ENCODE measurements at places on chromosomes 11 and 22.

GRCh38 chr11:112525844-112526590 is 265.4 kb upstream of the PLET1 start:
- DNase-seq: peak; percentile 9

- no peak for DNase-seq
Measured at GRCh38 chr11:93225662-93226061, 27.9 kb upstream of the SLC36A4 start.

- no peak for DNase-seq
Measured at GRCh38 chr11:130728185-130729180, 187.8 kb downstream of the SNX19 start.

- DNase-seq: no peak
Measured at GRCh38 chr22:17258788-17259148, 39.5 kb upstream of the ADA2 start.

GRCh38 chr22:26646158-26646557 is 11.2 kb upstream of the MIAT start:
- no peak for DNase-seq

DNA sequence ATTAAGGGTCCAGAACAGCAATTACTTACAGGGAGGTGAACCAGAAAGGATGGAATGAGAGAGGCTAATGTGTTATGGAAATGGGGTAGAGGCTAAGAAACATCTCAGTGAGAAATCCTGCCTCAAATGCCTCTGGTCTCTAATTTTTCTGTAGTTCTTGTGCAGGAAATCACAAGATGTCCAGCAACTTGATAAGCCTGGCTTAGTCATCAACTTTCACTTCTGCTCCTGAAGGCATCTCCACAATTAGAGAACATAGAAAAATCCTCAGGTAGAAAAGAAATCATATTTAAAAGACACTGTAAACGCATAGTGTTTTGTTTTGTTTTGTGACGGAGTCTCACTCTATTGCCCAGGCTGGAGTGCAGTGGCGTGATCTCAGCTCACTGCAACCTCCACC is 18.7 kb downstream of the MRGPRX4 start:
- no peak for DNase-seq

DNA sequence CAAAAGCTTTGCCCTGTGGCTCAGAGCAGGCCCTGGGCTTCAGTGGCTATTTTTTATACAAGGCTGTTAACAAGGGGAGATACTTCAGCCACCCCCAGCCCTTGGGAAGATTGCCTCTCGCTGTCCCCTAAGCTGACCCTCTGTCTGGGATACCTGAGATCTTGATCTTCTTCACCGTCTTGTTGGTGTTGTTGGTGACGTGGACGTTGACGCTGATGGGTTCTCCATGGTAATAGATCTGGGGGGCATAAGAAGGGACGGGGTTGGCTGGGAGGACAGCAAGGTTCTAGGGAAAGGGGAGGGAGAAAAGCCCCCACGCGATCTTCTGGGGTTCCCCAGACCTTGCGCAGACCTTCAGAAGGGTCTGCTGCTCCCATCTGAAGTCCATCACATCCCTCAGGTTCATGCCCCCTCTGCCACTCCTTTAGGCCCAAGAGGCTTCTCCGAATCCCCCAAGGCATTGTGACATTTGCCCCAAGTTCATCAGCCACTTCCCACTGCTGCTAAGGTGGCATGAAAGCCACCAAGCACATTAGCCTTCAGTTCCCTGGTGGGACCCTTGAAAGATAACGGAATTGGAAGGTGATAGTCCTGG is 36.7 kb downstream of the TPBGL start:
- DNase-seq: peak; percentile 1

All from activated CD8-positive, alpha-beta T cell treated with anti-CD3 and anti-CD28 coated beads for 36 hours (primary cell).